ENCODE measurements at places on chromosomes 2 and 18.

- no peak for DNase-seq
Measured at GRCh38 chr2:66962716-66963115, 434.4 kb upstream of the ETAA1 start.

- DNase-seq, result no peak
Measured at GRCh38 chr2:98833917-98834263, 102.1 kb downstream of the CRACDL start.

GRCh38 chr2:172046080-172046678 lies 39.1 kb upstream of the DLX1 start:
- DNase-seq, result no peak

DNA sequence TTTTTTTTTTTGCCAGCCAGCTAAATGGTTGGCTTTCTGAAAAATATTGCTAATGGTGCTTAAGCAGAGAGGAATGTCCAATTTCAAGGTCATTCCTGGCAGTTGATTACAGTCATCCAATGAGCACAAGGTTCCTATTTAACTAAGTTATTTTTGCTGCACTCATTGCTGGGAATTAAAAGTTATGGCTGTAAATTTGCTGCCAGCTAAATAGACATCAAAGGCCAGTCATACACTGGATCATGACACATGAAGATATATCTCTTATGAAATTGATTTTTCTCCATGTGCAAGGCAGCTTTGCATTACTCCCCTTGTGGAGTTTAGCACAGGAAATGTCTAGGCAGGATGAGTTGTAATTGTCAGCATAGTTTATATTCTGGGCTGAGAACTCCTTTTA lies 1898.4 kb upstream of the CELF4 start:
- no peak for DNase-seq

DNA sequence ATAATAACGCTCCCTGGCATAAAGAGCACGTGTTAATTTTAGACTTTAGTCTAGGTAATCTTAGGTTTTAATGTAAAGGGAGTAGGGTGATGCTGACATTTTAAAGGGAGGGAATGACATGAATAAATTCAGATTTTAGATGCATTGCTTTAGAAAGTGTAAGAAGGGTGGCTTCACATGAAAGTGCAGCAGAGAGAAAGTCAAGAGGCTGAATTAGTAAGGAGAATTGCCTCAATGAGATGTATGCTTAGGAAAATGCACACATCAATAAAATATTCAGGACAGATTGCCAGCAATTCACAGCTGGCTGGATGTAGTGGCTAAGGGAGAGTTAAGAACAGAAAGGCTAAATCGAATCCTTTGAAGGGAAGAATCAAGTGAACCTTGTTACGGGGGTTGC lies 165.5 kb upstream of the CDH19 start:
- DNase-seq, result no peak

GRCh38 chr2:216633616-216634369 lies 573 bp downstream of the IGFBP2 start:
- no peak for DNase-seq

DNA sequence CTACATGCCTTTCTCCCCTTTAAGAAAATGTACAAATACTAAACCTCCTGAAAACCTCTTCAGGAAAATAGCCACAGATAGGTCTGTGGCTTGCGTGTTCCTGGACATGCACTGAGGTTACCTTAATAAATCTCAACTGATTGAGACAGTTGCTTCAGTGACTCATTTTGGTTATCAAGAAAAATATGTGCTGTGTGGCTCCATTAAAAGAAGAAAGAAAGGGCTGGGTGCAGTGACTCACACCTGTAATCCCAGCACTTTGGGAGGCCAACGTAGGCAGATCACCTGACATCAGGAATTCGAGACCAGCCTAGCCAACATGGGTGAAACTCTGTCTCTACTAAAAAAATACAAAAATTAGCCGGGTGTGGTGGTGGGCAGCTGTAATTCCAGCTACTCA lies 27.1 kb downstream of the CREG2 start:
- peak; percentile 74 for DNase-seq
